ENCODE measurements at places on chromosomes 3 and 15.

GRCh38 chr3:123881771-123882170 is 2.4 kb downstream of the MYLK start:
- H3K4me3 ChIP-seq: no peak overlapping the region
- H3K27ac ChIP-seq: no peak overlapping the region
- DNase-seq: no peak
- peaks cover 7% of the 10 kb centered on the region for H3K4me1 ChIP-seq
- peaks cover 22% of the 10 kb centered on the region for H3K27me3 ChIP-seq

- no peak overlapping the region for H3K27ac ChIP-seq
- DNase-seq: no peak
- H3K4me1 ChIP-seq: no peaks in the 10 kb centered on the region
Measured at GRCh38 chr15:36671017-36671416, 91.6 kb downstream of the CDIN1 start.

- no peaks in the 10 kb centered on the region for H3K27me3 ChIP-seq
- H3K27ac ChIP-seq: no peak overlapping the region
- no peaks in the 10 kb centered on the region for H3K36me3 ChIP-seq
- DNase-seq: no peak
Measured at GRCh38 chr3:102791641-102792589, 357.1 kb downstream of the ZPLD1 start.

GRCh38 chr3:137110392-137110996 is 152.7 kb downstream of the IL20RB start:
- no peaks in the 10 kb centered on the region for H3K4me1 ChIP-seq
- no peak overlapping the region for H3K27ac ChIP-seq
- no peak for DNase-seq
- no peak overlapping the region for H3K4me3 ChIP-seq
- no peaks in the 10 kb centered on the region for H3K27me3 ChIP-seq

GRCh38 chr15:68816795-68817303 is 3.8 kb downstream of the ANP32A start:
- H3K4me1 ChIP-seq: peaks cover 53% of the 10 kb centered on the region
- DNase-seq: peak; percentile 17

Data from naive B cell (primary cell).